ENCODE measurements at places on chromosomes 7 and 10.

GRCh38 chr10:6609625-6610024, 29.5 kb upstream of the PRKCQ start:
- DNase-seq: no peak

DNA sequence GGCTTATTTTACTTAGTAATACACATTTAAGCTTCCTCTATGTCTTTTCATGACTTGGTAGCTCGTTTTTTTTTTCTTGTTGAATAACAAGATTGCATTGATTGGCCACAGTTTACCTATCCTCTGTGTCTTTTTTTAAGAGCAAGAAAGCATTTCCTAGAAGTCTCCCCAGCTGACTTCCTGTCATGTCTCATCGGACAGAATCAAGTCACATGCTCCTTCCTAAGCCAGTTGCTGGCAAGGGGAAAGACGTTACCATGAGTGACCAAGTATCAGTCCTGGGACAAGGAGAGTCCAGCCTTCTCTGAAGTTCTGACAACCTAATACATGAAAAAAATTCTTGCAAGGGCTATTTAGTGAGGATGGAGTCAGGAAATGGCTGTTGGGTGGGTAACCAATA, 24.9 kb upstream of the SFRP5 start:
- peak; percentile 9 for DNase-seq

DNA sequence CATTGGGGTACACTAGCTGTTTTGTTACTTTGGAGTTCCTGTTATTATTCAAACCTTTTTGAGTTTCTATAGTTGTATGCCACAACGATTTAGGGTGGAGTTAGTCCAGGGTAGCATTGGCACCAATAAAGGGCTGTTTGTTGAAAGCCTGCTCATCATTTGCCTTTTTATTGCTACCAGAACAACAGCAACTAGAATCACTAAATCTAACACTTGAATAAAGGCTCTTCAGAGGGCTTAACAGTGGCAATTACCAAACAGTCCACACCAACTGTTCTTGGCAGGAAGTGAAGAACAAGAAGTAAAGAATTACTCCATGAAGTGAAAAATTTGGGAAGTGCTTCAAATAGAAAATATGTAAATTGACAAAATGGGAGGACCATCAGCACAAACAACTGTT, 621.4 kb downstream of the PHTF2 start:
- DNase-seq: no peak

GRCh38 chr7:31126976-31127375, 74.9 kb downstream of the ADCYAP1R1 start:
- no peak for DNase-seq

GRCh38 chr7:128029405-128029995, 1.7 kb downstream of the LRRC4 start:
- DNase-seq: no peak

DNA sequence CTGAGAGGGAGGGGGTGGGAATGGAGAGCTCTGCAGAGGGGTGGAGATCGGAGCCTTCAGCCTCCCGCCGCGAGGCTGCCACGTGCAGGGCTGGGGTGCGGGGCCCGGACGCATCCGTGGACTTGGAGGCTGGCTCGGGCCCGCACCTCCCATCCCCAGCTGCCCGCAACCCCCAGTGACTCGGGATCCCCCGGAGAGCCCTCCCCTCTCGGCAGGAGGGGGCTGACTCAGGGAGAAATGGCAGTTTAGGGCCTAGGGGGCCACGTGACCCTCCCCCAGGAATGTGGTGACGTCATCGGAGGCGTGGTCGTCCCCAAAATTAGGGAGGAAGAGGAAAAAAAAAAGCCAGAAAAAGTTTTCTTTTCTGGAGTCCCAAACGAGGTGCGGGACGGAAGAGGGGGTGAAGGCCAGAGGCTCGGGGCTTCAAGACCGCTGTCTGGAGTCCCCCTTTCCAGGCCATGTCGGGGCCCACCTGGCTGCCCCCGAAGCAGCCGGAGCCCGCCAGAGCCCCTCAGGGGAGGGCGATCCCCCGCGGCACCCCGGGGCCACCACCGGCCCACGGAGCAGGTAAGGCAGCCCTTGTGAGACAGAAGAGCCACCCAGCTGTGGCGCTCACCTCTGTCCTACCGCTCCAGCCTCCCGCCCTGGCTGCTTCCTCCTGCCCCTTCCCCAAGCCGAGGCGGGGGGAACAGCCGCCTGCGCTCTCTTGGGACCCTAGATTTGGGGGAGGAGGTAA, at the start of gene TRIP6:
Gene TRIP6 (plus strand): TSS at position 348 of the 736 bp plus-strand sequence. CDS start 111 bp downstream, at position 459.
- no peak for DNase-seq

DNA sequence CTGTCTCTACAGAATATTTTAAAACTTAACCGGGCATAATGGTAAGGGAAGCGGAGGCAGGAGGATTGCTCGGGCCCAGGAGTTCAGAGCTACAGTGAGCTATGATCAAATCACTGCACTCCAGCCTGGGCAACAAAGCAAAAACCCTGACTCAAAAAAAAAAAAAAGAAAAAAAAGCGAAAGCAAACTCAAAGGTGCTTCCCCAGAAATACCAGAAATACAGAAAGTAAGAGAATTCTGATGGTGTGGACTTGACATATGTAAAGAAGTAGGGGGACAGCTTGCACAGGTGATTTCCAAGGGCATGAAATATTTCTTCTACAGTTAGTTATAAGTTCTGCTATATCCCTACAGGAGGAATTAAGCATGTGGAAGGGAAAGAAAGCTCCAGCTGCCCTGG, 69.7 kb upstream of the APBB1IP start:
- no peak for DNase-seq

- no peak for DNase-seq
Measured at GRCh38 chr7:85023066-85023712, 163.7 kb downstream of the SEMA3D start.

- no peak for DNase-seq
Measured at GRCh38 chr10:132644527-132645246, 107.1 kb downstream of the INPP5A start.

GRCh38 chr10:86353506-86354485, 12.8 kb downstream of the GRID1 start:
- DNase-seq: no peak

DNA sequence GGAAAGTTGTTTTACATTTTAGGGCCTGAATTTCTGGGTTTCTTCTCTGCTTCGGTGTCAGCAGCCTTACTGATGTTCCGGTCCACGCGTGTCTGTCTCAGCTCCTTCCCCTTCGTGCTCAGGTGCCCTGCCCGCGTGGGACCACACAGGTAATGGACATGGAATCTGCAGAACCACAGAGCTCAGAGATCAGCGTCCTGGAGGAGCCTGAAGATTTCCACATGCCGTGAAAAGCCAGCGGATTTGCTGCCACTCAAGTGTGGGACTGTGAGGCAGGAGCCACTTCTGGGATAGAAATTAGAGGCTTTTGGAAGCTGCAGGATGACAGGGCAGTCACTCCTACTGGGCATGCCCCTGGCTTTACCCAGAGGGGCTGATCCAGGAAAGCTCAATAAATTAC, 666.1 kb upstream of the FOXK1 start:
- no peak for DNase-seq

DNA sequence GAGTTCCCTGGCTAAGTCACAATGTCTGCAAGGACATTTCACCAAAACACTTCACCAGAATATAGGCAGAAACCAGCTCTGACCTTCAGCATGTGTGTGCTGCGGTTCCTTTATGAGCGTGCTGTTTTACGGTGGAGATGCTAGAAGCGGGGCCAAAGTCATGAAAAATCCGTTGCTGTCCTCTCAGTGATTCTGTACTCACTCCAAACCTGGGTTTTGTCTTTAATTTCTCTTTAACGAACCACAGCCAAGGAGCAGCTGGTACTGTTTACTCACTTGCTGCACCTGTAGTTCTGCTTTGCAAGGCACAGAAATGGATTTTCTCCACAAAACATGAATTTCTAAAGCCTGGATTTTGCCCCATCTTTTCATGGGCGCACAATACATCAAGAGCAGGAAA, 639.9 kb downstream of the PHTF2 start:
- DNase-seq: no peak

- DNase-seq: peak; percentile 13
Measured at GRCh38 chr7:26667514-26668133, 196.8 kb downstream of the SKAP2 start.

GRCh38 chr7:12610899-12611298, 40.4 kb downstream of the SCIN start:
- no peak for DNase-seq

DNA sequence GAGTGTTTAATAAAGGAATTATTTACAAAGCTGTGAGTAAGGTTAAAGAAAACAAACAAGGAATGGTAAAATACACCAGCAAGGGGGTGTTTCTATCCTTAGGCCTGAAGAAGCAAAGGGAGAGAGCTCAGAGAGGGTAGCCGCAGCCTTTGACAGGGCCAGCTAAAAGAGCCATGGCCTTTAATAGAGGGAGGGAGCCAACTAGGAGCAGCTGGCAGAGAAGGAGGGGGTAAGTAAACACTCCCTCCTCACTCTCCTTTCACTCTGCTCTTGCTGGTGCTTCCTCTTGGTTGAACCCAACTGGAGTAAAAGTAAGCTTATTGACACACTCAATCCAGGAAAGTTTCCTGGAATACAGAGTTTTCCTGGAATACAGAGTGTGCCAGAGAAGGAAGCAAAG, 87.5 kb downstream of the CH25H start:
- DNase-seq: no peak

- DNase-seq: no peak
Measured at GRCh38 chr7:158161194-158161593, 426.4 kb downstream of the PTPRN2 start.

DNA sequence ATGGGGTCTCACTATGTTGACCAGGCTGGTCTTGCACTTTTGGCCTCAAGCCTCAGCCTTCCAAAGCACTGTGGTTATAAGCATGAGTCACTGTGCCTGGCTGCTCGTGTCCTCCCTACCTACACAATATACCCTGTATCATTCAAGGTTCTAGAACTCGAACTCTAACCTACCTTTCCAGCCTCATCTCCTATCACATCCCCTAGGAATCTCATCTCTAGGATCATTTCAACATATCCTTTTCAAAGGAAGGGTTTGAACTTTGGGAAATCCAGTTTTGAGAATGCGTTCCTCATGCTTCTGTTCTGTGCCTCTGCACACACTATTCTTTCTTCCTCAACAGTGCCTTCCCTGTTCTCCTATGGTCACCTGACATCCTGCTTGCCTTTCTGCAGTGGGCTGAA, 87.8 kb upstream of the RHEB start:
- no peak for DNase-seq

- no peak for DNase-seq
Measured at GRCh38 chr10:103692952-103693811, 162.2 kb downstream of the SH3PXD2A start.

- DNase-seq: no peak
Measured at GRCh38 chr7:96361116-96361857, 39.4 kb upstream of the SLC25A13 start.
